Stimulated activated CD4-positive, alpha-beta T cell treated with anti-CD3 and anti-CD28 coated beads, Interleukin-12 subunit alpha, Interleukin-12 subunit beta, amount 100 ng/mL, for 48 hours (primary cell): ENCODE measurements at places on chromosomes 4 and X.

GRCh38 chr4:6500481-6501140 is 28.2 kb upstream of the PPP2R2C start:
- DNase-seq, result no peak

DNA sequence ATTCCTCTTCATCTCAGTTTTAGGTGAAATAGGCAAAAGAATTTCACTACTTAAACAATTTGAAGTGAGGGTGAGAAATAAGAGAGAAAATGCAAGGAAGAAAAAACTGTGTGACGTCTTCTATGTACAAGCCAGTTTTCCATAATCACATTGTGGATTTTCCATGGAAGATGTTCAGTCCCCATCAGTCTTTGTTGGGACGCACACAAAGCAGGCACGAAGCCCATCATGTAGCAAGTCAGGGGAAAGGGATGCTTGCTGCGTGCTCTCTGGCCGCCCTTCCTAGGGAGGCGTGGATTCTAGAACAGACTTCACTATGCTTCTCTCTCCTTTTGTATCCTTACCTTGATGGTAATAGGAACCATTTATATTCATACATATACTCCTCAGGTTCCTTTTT is 54.7 kb downstream of the RBPJ start:
- no peak for DNase-seq

DNA sequence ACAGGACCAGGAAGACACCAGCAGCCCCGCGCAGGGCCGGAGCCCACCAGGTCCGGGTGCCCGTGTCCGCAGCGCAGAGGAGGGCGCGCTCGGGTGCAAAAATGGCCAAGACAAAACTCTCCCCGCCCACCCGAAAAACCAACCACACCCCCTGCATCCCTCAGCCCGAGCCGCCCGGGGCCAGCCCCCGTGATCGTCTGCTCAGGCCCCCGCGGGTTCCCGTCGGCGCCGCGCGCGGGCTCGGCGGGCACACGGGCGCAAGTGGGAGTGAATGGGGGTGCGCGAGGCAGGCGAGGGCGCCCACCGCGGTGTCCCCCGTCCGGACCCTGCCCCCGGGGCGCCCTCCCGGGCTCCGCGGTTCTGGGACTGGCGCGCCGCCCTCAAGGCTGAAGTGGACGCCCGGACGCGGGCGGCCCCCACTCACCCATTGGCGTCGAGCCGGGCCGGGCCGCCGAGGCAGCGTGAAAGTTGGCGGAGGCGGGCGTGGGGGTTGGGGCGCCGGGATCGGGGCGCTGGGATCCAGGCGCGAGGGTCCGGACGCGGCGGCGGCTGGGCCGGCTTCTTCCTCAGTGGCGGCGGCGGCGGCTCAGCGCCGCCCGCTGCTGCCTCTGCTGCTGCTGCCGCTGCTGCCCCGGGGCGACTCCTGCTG is 393 bp downstream of the SH3KBP1 start:
- DNase-seq, result no peak

GRCh38 chr4:106315476-106315967 is 487 bp downstream of the TBCK start:
- DNase-seq, result peak; percentile 31

GRCh38 chr4:20248155-20248558 is 3.5 kb upstream of the SLIT2 start:
- no peak for DNase-seq

DNA sequence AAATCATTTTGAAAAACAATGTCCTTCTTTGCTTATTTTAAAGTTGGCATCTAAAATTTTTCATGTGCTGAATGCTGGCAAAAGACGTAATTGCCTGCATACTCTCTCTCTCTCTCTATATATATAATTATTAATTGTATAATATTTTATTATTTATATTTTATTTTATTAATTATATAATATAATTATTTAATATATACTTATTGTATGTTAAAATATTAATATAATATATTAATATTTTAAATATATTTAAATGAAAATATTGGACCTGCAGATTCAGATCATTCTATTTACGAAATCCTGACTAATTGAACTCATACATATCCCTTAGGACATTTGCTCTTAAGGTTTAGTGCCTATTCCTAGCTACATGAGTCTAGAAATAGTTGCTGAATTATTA is 144.7 kb upstream of the VCX start:
- no peak for DNase-seq

- DNase-seq, result peak; percentile 14
Observed at GRCh38 chr4:121041307-121042090, 30.8 kb downstream of the NDNF start.
